ENCODE measurements at places on chromosomes 2 and 18.

GRCh38 chr18:7020995-7021777, 96.4 kb downstream of the LAMA1 start:
- no peak for DNase-seq

GRCh38 chr2:58920001-58920400, 678.9 kb upstream of the FANCL start:
- DNase-seq, result no peak

DNA sequence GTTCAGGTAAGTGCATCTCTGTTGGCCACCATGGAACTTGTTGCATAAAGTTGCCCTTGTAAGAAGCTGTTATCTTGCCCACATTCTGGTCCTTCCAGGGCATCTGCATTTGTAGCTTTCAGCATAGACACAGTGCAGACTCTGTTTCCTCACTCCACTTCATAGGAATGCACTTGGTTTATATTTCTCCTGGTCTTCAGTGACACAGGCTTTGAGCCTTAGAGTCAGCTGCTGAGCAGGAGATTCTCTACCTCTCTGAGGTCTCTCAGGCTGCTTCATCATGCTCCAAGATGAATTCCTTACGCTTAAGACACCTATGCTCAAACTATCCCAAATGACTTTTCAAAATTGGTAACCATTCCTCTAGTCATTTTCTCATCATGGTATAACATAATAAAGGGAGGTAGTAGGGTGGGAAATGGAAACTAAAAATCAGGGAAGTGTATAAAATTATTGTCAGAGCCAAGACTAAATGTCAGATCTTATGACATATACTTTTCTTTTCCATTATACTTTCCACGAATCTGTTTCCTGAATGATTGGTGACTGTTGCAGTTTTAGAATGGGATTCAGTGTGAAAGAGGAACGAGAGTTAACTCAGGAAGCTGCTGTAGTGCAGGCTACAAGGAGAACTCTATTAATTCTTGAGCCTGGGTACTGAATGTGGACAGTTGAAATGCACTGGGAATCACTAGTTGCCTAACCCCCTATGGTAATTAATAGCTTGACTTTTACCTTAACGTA, 72.0 kb downstream of the GALNT1 start:
- DNase-seq, result no peak

- no peak for DNase-seq
Measured at GRCh38 chr18:13680612-13681011, 45.7 kb downstream of the FAM210A start.

DNA sequence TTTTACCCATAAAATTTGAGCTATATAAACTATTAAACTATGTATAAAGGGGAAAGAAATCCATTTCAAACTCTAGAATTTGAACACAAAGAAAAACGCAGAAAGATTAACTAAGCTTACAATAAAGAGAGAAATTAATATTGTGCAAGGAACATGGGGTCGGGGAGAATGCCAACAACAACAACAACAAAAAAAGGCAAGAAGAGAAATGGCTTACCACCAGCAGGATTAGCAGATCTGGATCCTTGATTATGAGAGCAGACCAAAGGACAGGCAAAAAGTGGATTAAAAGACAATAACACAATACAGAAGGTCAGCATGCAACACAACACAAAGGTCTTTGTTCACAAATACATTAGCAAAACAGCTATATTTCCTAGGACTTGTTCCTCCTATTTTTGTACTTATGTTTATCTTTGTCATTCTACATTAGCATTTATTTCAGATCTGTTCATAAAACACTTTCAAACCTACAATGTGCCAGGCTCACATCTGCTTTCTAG, 103.4 kb upstream of the RNU4ATAC start:
- DNase-seq, result no peak

DNA sequence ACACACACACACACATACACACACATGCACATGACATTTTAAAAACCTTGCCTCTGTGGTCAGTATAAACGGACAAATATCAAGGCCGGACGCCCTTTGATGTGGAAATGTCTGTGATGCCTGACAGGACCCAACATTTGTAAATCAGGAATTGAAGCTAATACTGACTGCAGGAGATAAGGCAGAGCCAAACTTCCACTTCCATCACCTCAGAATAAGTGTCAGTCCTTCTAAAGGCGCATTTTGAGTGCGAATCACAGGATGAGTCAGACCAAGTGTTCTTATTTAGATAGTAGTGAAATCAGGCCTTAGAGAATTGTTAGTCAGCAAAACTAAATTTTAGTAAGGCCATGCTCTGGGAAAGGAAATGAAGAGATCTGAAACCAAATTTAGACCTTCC, 211.7 kb upstream of the LRATD1 start:
- no peak for DNase-seq

DNA sequence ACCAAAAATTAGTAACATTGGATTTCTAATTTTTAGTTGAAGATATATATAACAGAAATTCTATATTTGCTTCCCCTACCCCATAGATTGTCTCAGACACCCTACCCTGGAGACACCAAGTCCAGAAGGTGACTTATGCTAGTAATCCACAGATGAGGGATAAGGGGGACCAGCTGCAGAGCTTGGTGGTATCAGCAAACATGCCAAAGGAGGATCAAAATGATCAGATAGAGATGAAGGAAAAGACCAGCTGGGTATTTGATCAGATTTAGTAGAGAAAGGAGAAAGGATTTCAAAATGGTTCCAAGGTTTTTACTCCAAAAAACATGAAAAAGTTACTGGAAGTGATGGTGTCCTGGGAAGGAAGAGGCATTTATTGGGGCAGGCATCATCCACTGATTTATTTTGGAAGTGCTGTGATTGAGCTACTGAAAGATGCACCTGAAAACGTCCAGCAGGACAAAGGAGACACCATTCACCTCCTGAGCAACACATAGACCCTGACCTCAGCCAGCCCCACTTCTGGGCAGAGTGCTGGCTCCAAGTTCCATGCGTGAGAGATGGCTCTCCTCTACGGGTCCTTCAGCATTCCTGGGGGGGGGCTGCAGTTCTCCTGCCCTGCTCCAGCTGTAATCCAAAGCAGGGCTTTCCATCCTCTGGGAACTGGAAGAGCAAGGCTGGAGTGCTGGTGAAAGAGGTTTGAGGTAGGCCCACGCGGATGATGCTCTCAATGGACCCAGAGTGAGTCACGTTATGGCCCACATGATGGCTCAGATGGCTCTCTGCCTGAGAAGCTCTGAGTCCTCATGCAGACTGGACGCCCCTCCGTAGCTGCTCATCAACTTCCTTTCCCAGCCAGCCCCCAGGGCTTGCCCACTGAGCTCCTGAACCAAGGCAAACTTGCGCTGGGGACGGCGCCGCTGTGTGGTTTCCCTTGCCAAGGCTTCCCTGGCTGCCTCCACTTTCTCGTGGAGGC, 3.7 kb upstream of the LRRFIP1 start:
- DNase-seq, result no peak

DNA sequence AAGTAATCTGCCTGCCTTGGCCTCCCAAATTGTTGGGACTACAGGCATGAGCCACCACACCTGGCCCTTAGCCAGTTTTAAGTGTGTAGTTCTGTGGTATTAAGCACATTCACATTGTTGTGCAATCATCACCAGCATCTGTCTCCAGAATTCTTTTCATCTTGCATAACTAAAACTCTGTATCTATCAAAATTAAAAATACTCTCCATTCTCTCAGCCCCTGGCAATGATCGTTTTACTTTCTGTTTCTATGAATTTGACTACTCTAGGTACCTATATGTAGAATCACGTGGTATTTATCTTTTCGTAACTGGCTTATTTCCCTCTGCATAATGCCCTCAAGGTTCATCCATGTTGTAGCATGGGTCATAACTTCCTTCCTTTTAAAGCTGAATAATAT, 45.5 kb upstream of the CAVIN2 start:
- DNase-seq, result no peak

DNA sequence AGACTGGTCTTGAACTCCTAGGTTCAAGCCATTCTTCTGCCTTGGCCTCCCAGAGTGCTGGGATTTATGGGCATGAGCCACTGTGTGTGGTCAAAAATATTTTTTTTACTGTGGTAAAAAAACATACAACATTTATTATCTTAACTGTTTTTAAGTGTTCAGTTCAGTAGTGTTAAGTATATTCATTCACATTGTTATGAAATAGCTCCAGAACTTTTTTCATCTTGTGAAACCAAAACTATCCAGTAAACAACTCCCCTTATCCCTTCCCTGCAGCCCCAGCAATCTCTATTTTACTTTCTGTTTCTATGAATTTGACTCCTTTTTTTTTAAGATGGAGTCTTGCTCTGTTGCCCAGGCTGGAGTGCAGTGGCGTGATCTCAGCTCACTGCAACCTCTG, 9.3 kb downstream of the RMC1 start:
- DNase-seq, result no peak

GRCh38 chr2:9623151-9623550, 7.6 kb downstream of the YWHAQ start:
- DNase-seq, result no peak

- DNase-seq, result no peak
Measured at GRCh38 chr2:152115952-152116351, 17.1 kb upstream of the CACNB4 start.

DNA sequence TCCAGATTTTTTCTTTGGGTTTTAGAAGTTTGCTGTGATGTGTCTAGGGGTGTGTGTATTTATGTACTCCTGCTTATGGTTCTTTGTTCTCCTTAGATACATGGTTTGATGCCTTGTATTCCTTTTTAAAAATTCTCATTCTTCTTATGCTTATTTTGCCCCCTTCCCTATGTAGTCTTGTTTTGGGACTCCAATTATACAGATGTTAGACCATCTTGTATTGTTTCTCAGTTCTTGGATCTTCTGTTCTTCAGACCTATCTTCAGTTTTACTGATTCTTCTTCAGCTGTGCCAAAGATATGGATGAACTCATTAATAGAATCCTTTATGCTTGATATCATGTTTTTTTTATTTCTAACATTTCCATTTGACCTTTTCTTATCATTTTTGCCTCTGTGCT, 14.2 kb upstream of the MSL3B start:
- DNase-seq, result no peak

DNA sequence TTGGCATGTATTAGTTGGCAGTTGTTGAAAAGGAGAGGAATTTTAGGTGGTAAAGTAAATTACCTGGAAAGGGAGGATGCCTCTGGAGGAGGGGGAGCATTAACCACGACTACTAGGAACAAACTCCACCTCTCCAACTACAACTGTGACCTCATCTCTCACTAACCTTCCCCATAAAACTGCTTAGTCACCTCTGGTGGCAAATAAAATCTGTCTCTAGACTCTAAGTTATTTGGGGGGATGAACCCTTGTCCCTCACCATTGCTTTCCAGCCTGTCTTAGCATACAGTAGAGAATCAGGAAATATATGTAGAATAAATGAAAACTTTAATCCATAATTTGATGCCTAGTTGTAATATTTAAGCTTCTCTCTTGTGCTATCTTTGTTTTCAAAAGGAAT, 27.6 kb upstream of the MYO1B start:
- DNase-seq, result no peak

- DNase-seq, result no peak
Measured at GRCh38 chr18:48657447-48658120, 118.8 kb downstream of the CTIF start.

DNA sequence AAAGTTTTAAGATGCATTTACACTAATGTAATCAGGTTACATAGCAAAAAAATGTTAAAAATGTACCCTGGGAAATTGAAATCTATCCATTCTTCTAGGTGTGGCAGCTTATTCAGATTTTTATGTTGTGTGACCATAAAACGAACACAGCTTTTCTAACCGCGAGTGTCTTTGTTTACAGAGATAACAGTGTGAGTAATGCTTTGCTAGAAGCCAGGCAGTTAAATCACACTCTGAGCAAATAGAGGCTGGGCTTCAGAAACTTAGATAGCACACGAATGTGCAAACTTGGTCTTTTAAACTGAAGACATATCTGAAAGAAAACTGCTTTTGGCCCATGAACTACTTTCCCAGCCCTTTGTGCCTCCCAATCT, 116.1 kb downstream of the SPTBN1 start:
- peak; percentile 58 for DNase-seq

GRCh38 chr18:52348209-52348608, 8.2 kb downstream of the DCC start:
- DNase-seq, result no peak

- no peak for DNase-seq
Measured at GRCh38 chr2:119114266-119114665, 44.3 kb downstream of the C1QL2 start.

- no peak for DNase-seq
Measured at GRCh38 chr2:137187216-137187615, 421.9 kb downstream of the THSD7B start.

DNA sequence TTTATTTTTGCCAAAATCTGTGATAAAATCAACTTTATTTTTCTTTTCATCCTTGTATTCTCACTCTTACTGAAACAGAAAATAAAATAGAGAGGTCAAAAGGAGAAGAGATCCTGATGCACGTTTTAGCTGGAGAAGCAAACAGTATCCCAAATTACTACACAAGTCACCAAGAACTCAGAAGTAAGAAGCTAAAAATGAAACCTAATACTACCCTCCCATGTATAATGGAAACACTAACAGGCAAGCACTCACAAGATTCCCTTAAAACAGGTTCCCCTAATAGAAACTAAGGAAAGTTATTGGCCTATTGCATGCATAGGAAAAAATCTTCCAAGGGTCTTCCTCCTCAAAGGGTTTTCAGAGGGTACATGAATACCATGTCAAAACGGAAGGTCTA, 927.0 kb downstream of the ERBB4 start:
- no peak for DNase-seq

- DNase-seq, result no peak
Measured at GRCh38 chr18:42155024-42155423, 200.0 kb downstream of the PIK3C3 start.

- DNase-seq, result no peak
Measured at GRCh38 chr2:28809927-28810326, 707 bp upstream of the SPDYA start.

GRCh38 chr2:122927197-122927596, 1097.9 kb upstream of the CNTNAP5 start:
- DNase-seq, result no peak

- DNase-seq, result no peak
Measured at GRCh38 chr2:4381773-4382172, 678.4 kb downstream of the DCDC2C start.

DNA sequence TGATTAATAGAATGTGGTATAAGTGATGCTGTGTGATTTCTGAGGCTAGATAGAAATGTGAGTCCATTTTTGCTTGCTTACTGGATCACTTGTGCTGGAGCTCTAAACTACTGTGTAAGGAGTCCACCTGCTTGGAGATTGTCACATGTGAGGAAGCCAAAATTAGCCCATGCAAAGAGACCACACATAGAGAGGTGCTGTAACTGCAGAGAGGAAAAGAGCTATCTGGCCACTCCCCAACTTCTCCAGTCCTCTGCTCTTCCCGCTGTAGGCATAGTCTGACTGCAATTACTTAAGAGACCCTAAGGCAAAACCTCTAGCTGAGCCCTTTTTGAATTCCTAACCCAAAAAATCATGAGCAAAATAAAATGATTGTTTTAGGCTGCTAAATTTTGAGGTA, 120.6 kb upstream of the FBXO11 start:
- no peak for DNase-seq
